ENCODE measurements at places on chromosomes 5 and 9.

DNA sequence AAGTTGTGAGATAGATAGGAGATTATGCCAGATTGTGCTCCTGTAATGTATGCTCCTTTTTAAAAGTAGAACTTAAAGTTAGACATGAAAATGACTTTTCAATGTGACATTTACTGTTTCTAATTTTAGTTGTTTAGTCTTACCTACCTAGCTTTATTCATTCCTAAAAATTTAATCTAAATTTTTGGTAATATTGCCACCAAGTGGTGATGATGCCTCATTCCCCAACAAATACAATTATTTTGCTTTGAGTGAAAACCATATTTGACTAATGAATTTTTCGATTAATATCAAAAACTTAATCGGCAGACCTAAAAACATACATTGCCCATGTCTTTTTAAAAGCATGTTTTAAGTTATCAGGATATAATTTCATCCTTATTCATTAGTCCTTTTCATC is 25.6 kb downstream of the PPWD1 start:
- DNase-seq, result no peak

GRCh38 chr5:52455920-52456319 is 331.8 kb upstream of the ITGA1 start:
- DNase-seq, result no peak

GRCh38 chr9:14247577-14247976 is 66.4 kb downstream of the NFIB start:
- DNase-seq, result no peak

GRCh38 chr9:114330636-114331035 is 967 bp downstream of the ORM2 start:
- DNase-seq, result no peak

DNA sequence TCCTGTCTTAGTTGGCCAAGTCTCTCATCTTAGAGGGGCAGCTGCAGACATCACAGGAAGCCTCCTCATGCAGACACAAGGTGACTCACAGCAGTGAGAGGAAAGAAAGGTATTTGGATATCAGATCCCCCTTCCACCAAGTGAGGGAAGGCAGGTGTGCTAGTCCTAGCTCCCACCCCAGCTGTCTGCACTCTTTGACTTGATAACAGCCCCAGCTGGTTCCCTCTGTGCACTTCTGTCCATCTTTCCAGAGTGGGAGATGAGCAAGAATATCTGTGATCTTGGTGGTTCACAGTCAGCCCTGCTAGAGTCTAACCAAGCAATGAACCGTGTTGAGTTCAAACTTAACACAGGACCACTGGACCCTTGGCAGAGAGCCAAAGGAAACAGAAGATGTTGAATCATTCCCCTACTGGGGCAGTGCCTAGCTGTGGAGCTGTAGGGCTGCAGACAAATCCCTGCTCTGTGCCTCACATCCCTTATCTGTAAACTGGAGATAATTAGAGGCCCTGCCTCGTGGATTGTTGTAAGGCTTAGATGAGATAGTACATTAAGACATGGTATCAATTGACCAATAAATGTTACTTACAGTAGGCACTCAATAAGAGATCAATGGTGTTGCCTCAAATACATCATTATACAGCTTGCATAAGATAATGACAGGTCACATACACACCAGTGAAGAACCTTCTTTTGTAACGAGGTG is 39.1 kb downstream of the SH3RF2 start:
- DNase-seq, result no peak

DNA sequence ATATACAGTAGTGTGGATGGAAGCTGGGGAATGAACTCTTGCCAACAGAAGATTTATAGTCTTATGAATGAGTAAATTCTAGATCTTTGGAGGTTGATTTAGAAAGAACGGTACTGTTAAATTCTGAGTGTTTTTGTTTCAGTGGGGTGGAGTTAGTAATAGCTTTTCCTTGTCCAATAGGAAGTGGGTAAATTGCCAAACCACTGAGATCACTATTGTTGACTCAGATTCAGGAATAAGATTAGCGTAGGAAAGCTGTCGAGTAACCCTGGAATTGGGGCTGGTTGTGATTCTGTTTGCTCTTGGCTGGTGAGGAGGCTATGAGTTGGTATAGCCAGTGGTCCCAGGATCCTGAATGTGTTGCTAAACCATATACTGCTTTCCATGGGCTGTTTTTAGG is 155.6 kb downstream of the ARHGAP26 start:
- no peak for DNase-seq

GRCh38 chr5:16378762-16379161 is 86.8 kb downstream of the ZNF622 start:
- no peak for DNase-seq

DNA sequence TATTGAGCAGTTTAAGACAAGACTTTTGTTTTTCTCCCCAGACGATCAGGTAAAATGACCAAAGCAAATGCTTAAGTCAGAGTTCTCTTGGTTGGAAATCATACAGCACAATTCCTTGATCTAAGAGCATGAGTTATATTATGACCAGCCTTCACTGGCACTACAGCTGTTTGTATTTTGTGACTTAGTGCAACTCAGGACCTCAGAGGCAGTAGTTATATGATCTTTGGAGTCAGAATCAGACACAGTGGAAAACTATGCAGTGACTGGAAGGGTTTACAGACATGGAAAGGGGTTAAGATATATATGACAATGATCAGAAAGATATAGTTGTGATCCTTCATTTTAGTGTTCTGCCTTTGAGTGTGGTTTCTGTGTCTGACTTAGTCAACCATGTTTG is 24.3 kb downstream of the RAD23B start:
- no peak for DNase-seq

GRCh38 chr9:108186642-108187395 is 669.0 kb downstream of the ACTL7B start:
- no peak for DNase-seq

DNA sequence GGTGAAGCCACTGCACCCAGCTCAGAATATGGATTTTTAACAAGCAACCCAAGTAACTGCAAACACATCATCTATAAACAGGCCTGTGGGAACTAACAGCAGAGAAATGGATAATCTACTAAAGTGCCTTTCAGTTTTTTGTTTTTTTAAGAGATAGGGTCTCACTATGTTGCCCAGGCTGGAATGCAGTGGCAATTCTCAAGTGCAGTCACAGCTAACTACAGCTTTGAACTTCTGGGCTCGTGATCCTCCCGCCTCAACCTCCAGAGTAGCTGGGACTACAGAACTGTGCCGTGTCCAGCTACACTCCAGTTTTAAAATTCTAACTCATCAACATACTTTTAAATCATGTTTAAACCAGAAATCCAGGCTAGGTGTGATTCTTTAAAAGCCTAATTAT is 11.9 kb downstream of the TUT7 start:
- no peak for DNase-seq

GRCh38 chr5:171391996-171392577 is 4.4 kb downstream of the NPM1 start:
- DNase-seq, result no peak

DNA sequence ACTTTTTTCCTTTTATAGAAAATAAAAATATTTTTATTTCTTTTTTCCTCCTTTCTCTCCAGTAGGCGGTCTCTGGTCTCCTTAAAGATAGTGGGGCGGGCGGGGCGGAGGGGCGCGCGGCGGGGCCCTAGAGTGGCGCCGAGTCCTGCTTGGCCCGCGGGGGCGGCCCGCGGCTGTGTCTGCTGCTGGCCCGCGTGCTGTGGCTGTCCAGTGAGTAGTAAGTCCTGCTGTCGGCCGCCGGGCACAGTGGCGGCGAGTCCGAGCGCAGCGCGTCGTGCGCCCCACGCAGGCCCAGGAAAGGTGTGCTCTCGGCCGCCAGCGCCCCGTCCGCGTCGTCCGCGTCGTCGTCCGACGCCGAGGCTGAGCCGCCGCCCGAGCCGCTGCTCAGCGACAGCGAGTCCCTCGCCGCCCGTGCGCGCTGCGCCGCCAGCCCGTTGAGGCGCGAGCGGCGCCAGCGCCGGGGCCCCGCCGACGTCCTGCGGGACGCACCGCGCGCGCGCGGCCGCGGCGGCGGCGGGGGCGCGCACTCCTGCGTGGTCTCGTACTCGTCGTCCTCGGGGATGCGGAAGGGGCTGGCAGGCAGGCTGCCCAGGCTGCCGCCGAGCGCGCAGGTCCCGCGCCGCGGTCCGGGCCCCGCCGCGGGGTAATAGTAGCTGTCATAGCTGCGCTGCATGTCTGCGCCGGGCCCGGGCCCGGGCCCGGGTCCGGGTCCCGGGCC is 52.3 kb downstream of the PSD2 start:
- peak; percentile 68 for DNase-seq

DNA sequence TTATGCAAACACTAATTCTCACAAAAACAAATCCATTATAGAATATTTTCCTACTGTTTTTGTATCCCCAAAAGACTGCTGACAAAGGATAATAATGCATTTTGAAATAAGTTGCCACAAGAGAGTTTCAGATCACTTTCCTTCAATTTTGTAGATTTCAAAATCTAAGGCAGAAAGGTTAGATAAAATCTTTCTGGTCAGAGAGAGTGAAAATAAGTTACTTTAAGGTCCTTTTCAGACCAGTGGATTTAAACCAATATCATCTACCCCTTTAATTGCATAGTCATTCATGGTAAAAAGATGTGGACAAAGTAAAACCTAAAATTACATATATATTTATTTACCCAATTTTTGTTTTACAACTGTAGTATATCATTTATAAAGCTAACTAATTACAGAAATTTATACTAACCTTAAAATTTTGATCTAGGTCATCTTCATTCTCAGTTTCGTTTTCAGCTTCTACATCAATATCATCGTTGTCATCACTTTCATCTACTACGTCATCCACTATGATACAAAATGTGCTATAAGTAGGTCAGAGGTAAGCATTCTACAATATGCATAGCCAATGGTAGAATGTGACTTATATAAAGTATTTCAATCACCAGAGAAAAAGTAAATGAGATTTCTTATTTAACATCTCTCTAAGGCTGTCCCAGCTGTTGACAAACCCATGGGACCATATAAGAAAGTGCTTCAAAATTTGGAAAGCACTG is 95.7 kb downstream of the AGTPBP1 start:
- DNase-seq, result no peak

GRCh38 chr5:54469622-54470021 is 14.1 kb downstream of the HSPB3 start:
- no peak for DNase-seq

DNA sequence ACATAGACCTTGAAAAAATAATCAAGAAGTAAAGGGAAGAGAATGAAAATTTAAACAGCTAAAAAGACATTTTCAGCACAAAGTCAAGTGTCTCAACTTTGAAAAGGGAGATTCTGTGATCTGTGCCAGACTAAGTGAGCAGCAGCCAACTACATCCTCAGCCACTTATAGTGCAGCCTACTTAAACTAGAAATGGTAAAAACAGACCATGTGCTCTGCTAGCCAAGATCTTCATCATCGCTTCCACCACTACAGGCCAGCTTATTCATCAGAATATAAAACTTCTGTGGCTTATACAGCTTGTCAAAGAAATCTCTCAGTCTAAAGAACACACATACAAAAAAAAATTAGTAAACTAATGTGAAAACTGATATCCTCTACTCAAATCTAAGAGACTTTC is 63.5 kb downstream of the CEMIP2 start:
- no peak for DNase-seq

DNA sequence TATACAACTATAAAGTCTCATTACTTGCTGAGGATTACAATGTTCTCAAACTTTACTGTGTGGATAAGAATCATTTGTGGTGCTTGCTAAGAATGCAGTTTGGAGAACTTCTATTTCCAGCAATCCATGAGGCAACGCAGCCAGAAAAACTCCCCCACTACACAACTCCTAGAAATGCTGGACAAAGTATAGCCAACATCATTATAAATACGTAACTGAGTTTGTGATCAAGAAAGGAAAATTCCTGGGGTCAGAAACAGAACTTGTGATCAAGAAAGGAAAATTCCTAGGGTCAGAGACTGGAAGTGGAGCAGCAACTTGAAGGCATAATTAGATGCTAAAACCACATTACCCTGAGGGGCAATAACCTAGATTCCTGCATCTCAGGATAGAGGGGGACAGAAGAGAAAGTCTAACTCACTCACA is 81.1 kb downstream of the MAT2B start:
- DNase-seq, result no peak

GRCh38 chr5:39505363-39505762 is 80.6 kb upstream of the DAB2 start:
- DNase-seq, result no peak

- no peak for DNase-seq
Measured at GRCh38 chr9:136324501-136325300, 2.6 kb upstream of the GPSM1 start.

DNA sequence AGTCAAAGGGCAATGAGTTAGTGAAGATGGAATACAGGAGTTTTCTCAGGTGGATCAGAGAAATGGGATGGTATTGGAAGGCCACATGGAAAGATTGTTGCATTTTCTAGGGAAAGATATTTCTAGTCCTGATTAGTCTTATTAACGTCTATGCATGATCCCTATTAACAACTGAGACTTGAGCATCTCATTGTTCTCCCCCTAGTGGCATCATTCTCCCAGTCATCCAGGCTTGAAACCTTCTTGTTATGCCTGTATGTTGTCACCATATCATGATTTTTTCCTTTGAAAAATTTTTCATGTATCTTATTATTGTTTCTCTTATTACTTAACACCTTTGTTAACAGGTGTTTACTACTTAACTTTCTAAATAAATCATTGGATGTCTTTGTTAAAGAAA is 34.4 kb downstream of the KIF2A start:
- no peak for DNase-seq

DNA sequence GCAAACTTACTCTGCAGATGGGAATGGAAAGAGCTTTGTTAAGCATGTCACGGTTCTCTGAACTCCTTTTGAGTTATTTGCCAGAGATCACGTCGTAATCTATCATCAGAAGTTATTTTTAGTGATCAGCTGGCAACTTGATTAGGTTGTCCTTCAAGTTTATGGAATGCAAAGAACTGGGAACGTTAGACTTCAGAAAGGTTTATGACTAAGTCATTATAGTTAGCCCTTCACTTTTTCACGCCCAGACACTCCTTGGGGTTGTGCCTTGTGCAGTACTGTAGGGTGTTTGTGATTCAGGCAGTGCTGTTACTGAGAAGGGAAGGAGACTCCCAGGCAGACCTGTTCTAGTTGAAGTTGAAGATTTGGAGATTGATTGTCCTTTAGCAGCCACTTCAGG is 26.8 kb upstream of the PHF2 start:
- no peak for DNase-seq

DNA sequence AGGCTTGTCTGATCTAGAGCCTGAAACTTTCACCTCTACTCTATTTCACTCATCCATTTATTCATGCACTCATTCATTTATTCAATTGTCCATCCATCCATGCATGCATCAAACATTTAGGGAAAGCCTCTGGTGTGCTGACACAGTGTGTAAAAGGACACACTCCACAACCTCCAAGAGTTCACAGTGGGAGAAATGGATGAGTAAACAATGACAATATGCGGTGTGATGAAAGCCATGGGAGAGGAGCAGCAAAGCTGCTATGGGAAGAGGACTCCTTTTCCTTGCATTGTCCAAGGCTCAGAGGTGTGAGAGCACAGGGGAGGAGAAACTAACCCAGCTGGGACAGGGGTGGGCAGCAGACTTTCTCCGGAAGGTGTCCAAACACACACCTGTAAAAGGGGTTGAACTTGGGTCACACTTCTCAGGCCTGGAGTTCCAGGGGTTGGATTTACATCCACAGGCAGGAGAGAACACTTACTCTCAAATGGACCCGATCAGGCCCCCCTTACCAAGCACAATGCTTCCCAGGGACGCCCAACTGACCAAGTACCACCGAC is 21.2 kb upstream of the PFDN1 start:
- no peak for DNase-seq

Data from T-helper 17 cell (primary cell).